Hippocampal formation (tissue), 2 donors: ENCODE measurements at places on chromosomes 7 and 10.

- no peak for DNase-seq
Measured at GRCh38 chr7:22860784-22861482, 38.3 kb upstream of the TOMM7 start.

GRCh38 chr7:44065431-44066110 is at the start of gene PGAM2:
Gene PGAM2 (minus strand): TSS chr7:44065567. CDS start chr7:44065529, 38 bp downstream.
- peak; percentile 38 for DNase-seq

GRCh38 chr7:106463851-106464611 is 179.2 kb upstream of the NAMPT start:
- DNase-seq, result no peak

GRCh38 chr7:34675749-34676374 is 17.8 kb downstream of the NPSR1 start:
- DNase-seq, result no peak

DNA sequence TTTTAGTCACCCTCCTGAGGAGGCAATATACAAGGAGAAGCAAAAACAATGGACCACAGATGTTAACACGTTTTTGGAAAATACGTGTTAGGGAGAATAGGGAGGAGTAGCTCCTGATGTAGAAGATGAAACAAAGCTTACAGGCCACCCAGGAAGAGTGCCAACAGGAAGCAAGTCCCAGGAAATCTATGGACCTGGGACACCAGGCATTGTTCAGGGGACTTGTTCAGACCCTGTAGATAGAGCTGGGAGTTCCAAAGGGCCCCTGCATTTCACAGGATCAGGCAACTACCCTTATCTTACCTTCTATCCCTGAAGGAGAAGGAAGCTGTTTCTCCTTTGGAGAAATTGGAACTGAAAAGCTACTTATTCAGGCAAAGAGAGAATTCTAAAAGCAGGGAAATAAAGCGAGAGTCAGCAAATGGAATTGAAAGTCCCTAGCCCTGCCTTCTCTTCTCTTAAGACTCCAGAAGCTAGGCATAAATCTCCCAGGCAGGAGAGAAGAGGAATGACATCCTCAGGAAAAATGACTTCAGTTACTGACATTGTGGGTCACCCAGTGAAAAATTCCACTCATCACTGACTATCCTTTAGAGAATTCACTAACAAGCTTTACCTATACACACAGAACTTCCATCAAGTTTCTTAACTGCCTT is 77.7 kb upstream of the FAM3C start:
- DNase-seq, result no peak

GRCh38 chr7:155603858-155604503 is 40.5 kb upstream of the RBM33 start:
- no peak for DNase-seq

DNA sequence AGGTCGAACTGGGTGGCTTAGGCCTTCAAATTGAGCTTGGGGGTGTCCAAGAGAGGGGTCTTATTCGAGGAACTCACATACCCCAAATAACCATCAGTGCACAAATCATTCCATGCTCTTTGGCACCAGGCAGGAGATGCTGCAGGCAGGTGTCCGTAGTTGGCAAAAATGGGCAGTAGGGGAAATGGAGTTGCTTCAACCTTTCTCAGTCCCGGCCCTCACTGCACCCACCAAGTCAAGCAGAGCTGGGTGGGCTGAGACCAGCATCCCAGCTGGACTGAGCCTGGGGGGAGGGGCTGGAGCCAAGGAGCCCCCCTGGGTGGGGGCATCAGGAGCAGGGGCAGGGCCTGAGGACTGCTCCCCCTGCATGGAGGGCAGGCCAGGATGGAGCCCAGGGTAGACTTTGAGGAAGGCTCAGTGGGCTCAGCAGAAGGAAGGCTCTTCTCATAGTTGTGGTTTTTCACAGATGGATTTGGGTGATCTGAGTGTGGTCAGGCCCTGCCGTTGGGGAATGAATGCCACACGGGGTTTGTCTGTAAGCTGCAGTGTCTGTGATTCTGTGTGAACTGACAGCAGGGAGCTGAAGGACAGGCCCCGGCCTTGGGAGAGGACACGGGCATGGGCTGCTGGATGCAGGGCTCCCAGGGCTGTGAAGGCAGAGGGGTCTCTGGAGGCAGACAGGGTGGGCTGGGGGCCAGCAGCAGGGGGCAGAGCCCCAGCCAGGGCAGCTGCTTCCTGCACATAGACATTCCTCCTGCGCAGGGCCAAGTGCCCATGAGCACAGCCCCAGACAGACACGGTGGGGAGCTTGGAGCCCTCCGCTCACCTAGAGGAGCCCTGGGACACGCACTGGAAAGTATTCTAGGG is 144.5 kb downstream of the ADCY1 start:
- DNase-seq, result no peak

DNA sequence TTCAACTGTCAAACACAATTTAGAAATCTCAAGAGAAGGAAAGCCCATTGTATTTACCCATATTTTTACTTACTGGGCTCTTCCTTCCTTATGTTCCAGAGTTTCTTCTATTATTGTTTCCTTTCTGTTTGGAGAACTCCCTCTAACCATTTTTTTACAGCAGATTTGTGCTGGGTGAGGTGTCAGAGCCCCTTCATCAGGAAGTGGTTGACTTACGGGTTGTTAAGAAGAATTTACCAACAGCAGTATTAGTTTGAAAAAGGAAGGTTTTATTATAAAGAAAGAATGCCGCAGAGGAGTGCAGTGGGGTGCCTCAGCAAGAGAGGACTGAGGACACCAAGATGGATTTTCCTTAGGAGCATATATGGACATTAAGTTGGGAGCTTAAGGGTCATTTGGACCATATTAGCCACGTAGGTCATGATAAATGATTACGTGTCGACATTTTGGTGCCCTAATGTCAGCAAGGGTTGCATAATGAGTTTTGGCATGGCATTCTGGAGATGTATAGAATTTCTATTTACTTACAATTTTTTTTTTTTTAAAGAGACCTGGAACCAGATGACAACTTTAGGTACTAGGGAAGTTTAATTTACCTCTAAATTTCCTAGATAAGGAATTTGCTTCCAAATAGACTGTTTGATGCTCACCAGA is 6.3 kb upstream of the TBATA start:
- DNase-seq, result no peak
